Pericardium fibroblast (primary cell): ENCODE measurements at places on chromosomes 7 and 10. TPM values are rescaled to one million over a fixed set of nuclear protein-coding genes. Genes with fewer than 3 reads are reported as not detected.

Gene ASB10
- not detected in 2 replicates for total RNA-seq

Gene EBLN1
- total RNA-seq: not detected in 2 replicates

Gene C1QL3
- not detected in 2 replicates for total RNA-seq

Gene DGKI
- 1.4 TPM in 2 replicates for total RNA-seq

Gene FAM131B
- 0.35 and 2.9 TPM in 2 replicates for total RNA-seq

Gene FRMD4A
- total RNA-seq: 6.8 and 17.1 TPM in 2 replicates

Gene CREB5
- total RNA-seq: 1.0 and 2.2 TPM in 2 replicates
